ENCODE measurements at places on chromosomes 1 and 21.

DNA sequence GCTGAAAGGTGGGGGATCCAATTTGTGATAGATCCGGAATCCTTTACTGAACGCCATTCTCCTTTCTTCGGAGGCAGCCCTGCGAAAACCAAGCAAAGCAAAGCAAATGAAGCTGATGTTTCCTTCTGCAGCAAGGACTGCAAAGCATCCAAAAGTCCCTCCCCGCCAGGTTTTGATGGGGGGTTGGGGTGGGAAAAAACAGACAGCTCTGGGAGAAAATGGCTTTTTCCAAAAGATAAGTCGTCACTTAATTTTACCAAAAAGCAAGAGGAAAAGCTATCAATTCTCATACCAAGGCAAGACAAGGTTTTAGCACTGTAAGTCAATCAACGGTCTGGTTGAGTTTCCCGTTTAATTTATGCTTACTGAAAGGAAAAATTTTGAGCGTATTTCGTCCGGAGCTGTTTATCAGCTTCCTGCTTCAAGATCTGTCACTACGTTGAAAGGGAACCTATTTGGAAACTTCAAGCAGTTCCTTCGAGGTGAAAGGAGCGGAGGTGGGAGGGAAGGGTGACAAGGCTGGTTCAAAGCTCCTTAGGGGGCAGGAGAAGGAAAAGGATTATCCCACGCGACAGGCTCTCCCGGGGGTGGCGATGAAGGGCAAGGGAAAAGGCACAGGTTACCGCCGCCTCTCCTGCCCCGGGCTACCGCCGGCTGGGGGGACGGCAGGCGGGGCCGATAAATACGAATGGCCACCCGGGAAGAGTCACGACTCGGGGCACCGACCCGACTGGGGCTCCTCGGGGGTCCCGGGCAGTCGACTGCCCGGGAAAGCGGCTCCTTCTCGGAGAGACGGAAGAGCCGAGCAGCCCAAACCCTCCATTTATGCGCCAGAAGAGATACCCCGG, 750 bp downstream of the SYNJ1 start:
- peak; percentile 31 for DNase-seq

DNA sequence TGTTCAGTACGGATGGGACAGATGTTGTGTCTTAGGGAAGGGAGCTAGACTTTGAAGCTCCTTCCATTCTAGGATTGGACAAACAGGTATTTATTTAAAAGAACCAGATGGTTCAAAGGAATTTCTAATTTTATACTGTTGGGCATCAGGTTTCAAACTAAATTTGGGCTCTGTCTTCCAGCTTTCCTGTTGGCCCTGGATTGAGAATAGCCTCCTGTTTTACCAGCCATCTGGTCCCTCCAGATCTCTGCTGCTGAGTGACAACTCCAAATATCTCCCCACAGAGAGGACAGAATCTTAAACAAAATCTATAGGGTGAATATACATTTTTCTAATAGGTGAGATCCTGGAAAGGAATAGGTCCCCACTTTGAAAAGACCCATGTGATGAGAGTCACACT, 52.5 kb upstream of the CNIH3 start:
- DNase-seq, result no peak

GRCh38 chr1:86151427-86151826, 5.1 kb downstream of the COL24A1 start:
- DNase-seq, result no peak

GRCh38 chr1:67850151-67850551, 16.9 kb upstream of the GNG12 start:
- no peak for DNase-seq

- DNase-seq, result no peak
These were observed 168.5 kb downstream of the ACTL8 start for GRCh38 chr1:17923666-17924065.

- DNase-seq, result no peak
These were observed 108.0 kb downstream of the CRYAA start for GRCh38 chr21:43276811-43277210.

DNA sequence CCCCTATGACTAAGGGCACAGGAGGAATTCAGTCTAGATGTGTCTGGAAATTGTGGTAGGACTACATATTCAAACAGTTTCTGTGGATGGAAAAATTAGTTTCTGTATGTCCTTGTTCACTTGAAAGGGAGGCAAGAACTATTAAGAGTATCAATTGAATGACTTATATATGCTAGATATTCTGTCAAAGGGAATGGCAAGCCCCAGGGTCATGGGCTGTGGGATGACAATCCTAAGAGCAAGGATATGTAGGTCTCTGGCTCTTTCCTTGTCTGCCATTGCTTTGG, 383.5 kb upstream of the B3GALT2 start:
- DNase-seq, result no peak

Measured in right renal cortex interstitium (tissue), 3 donors.